ENCODE measurements at places on chromosomes 2 and 18.
A peak's percentile ranks its signal among the peaks of the same experiment; 100 is the strongest.

GRCh38 chr18:31104444-31104843 lies 2.2 kb upstream of the DSC2 start:
- no peak for DNase-seq

- DNase-seq = no peak
Observed at GRCh38 chr2:149507974-149508373, 79.6 kb downstream of the MMADHC start.

GRCh38 chr2:162473296-162473695 lies 129.4 kb downstream of the GCA start:
- DNase-seq = no peak

- DNase-seq = no peak
Observed at GRCh38 chr2:221407765-221408164, 164.3 kb downstream of the EPHA4 start.

- DNase-seq = no peak
Observed at GRCh38 chr2:109065391-109065734, 63.6 kb upstream of the SH3RF3 start.

GRCh38 chr2:231925303-231926179 lies 655 bp downstream of the NPPC start:
- peak; percentile 73 for DNase-seq

GRCh38 chr2:108965540-108966289 lies 23.3 kb downstream of the EDAR start:
- DNase-seq = no peak

DNA sequence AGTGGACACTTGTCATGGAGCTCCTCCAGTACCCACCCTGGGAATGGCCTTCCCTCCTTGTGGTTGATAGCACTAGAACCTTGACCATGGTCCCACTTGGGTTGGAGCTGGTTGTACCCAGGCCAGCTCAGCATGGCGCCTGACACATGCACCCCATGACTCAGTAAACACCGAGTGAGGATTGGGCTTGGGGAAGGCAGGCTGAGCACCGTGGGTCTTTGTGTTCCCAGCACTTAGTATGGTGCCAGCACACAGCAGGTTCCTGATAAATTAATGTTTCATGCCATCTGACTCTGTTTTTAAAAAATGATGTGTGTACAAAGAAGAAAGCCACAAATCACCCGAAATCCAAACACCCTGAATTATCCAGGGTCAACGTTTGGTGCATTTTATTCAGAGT lies 69.8 kb downstream of the CIB4 start:
- no peak for DNase-seq

- no peak for DNase-seq
Observed at GRCh38 chr2:16708173-16708572, 42.5 kb upstream of the CYRIA start.

DNA sequence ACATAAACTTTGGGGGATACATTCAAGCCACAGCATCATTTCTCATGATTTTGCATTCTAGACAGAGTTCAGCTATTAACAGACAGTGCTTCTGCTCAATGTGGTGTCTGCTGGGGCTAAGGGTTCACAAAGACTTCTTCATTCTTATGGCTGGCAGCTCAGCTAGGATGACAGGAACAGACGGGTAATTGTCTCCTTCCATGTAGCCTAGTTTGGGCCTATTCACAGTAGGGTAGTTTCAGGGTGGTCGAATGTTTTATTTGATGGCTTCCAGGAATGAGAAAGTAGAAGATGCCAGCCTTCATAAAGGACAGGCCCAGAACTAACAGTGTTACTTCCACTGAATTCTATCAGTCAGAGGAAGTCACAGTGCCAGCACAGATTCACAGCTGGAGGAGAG lies 26.0 kb upstream of the BCL2L11 start:
- DNase-seq = no peak

- no peak for DNase-seq
Observed at GRCh38 chr2:217396165-217396564, 536.3 kb upstream of the TNP1 start.

- DNase-seq = no peak
Observed at GRCh38 chr2:1893856-1894255, 149.5 kb upstream of the PXDN start.

DNA sequence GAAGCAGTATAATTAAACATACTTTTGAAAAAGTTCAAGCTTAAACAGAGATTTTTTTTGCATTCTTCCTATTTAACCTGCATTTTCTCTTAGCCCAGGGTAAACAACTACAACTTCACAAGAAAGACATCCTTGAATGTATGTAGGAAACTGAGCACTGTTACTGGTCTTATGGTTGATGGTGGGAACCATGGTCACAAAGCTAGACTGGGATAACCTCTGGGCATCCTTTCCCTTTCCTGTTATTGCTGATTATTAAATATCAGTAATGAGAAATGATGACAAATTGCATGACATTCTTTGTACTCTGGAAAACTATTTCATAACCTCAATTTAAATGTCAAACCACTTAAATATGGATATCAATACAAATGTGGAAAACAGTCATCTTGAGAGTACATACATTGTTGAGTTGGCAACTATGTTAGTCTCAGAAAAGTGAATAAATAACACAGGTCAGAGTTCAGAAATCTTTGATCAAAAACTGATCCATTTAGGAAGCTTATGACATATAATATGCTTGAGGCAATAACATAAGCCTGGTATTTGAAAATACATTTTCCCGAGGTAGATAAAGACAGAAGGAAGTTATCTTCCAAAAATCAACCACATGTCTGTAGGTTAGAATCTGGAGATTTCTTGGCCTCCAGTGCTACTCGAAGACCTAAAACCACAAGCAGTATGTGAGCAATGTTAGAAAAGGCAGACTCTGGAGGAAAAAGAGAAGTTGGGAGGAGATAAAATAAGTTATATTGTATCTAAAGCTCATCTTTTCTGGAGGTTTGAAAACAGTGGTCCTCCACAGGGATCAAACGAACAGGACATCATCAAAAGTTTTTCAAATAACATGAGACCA lies 65.2 kb upstream of the ST8SIA5 start:
- no peak for DNase-seq

- DNase-seq = no peak
Observed at GRCh38 chr18:62741118-62741566, 25.8 kb downstream of the PHLPP1 start.

DNA sequence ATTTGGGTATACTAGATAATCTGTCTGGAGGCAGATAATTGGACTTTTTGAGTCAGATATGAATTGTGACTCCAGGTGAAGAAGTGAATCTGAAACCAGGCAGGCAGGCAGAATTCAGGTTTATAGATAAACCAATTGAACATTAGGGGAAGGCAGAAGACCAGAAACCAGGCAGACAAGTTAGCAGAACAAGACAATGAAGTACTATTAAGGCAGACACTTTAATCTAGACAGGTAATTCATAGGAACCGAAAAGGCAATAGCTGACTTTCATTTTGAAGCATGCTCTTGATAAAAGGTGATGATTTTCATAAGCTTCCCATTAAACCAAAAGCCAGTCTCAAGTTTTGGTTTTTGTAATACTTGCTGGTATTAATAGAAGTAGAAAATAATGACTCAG lies 19.3 kb upstream of the SLC4A10 start:
- no peak for DNase-seq

- DNase-seq = no peak
Observed at GRCh38 chr18:11407940-11408339, 201.5 kb upstream of the SLC35G4 start.

- peak; percentile 82 for DNase-seq
Observed at GRCh38 chr2:160365716-160366367, 127.8 kb downstream of the RBMS1 start.

- no peak for DNase-seq
Observed at GRCh38 chr2:29022679-29023078, 41.6 kb downstream of the TOGARAM2 start.

All from RPMI8226 (cell line).